Activated T-cell treated with anti-CD3 and anti-CD28 coated beads, Interleukin-2, amount 50 U/mL, for 4 hours (primary cell): ENCODE measurements at places on chromosomes 1 and 21. TPM values are rescaled to one million over a fixed set of nuclear protein-coding genes. Genes with fewer than 3 reads are reported as not detected.
A peak's percentile ranks its signal among the peaks of the same experiment; 100 is the strongest.

DNA sequence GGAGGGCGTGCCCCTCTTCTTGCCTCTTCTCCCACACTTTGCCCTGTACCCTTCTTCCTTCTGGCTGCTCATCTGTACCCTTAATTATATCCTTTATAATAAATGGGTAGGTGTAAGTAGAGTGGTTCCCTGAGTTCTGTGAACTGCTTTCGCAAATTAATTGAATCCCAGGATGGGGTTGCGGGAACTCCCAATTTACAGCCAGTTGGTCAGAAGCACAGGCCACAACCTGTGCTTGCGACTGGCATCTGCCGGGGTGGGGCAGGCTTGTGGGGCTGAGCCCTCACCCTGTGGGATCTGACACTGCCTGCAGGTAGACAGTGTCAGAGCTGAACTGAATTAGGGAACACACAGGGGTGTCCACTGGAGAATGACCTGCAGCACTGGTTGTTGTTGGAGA, 244.9 kb downstream of the KCNJ6 start:
- DNase-seq: no peak

DNA sequence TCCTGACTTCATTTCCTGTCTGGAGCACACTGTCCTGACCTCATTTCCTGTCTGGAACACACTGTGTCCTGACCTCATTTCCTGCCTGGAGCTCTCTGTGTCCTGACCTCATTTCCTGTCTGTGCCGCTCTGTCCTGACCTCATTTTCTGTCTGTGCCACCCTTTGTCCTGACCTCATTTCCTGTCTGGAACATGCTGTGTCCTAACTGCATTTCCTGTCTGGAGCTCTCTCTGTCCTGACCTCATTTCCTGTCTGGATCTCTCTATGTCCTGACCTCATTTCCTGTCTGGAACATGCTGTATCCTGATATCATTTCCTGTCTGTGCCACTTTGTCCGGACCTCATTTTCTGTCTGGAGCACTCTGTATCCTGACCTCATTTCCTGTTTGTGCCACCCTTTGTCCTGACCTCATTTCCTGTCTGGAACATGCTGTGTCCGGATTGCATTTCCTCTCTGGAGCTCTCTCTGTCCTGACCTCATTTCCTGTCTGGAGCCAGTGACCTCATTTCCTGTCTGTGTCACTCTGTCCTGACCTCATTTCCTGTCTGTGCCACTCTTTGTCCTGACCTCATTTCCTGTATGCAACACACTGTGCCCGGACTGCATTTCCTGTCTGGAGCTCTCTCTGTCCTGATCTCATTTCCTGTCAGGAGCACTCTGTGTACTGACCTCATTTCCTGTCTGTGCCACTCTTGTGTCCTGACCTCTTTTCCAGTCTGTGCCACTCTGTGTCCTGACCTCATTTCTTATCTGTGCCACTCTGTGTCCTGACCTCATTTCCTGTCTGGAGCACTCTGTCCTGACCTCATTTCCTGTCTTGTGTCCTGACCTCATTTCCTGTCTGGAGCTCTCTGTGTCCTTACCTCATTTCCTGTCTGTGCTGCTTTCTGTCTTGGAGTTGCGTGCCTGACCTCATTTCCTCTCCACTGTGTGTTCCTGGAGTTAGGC, 27.6 kb downstream of the SKI start:
- peak; percentile 54 for DNase-seq

GRCh38 chr1:154353460-154353904, 28.2 kb downstream of the ATP8B2 start:
- no peak for DNase-seq

DNA sequence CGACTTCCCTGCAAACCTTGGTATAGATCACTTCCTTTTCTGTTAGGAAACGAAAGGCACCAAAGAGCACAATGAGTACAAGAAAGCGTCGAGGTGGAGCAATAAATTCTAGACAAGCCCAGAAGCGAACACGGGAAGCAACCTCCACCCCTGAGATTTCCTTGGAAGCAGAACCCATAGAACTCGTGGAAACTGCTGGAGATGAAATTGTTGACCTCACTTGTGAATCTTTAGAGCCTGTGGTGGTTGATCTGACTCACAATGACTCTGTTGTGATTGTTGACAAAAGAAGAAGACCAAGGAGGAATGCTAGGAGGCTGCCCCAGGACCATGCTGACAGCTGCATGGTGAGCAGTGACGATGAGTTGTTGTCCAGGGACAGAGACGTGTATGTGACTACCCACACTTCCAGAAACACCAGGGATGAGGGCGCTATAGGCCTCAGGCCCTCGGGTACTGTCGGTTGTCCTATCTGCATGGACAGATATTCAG, 18.5 kb downstream of the FAM89A start:
- DNase-seq: no peak

GRCh38 chr1:226063224-226063976, 884 bp downstream of the H3-3A start:
- DNase-seq: peak; percentile 12

- no peak for DNase-seq
Measured at GRCh38 chr1:37922767-37923550, 23.9 kb downstream of the INPP5B start.

DNA sequence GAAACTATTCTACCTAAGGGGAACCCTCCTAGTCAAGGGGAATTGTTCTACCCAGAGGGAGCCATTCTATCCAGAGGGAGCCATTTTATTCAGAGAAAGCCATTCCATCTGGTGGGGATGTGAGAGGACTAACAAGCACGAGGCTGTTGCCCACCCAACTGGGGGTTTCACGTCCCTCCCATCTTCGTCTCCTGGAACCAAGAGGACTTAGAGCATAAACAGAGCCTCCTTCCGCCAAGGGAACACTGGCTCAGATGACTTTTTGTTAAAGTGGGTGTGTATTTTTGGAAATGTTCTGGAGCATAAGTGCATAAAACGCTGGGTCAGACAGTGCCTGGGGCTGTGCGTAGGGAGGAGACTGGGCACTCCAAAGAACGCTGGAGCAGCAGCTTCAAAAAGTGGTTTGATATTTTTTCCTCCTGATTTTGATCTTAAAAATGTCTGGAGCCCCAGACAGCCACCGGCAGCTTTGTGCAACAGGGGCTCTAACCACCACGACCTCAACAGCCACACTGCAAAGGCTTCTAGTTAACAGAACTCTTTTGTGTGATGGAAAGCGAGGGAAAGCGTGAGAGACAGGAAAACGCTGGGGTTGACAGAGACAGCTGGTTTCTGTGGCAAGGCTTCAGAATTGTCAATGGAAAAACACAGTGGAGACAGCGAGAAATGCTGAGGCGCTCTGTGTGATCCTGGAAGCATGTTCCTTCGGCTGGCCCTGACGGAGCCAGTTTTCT, 363.6 kb upstream of the CAMK1G start:
- no peak for DNase-seq

DNA sequence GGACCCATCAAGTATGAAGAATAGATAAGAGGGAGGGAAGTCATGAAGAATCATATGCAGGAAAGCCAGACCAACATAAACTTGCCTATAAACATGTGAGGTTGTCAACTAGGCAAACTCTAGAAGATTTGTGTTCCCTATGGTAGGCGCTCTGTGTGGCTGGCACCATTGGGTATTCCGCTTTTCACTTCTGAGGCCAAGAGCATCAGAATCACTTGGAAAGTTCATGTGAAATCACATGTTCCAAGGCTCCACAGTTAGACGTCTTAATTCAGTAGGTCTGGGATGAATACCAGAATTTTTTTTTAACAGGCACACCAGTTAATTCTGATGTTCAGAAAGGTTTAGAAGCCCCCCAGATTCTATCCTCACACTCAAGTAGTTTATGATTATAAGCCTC, 50.5 kb upstream of the LAX1 start:
- DNase-seq: no peak

GRCh38 chr1:19346026-19346425, 33.9 kb downstream of the SLC66A1 start:
- no peak for DNase-seq

- DNase-seq: no peak
Measured at GRCh38 chr1:36639461-36639860, 156.7 kb upstream of the CSF3R start.

DNA sequence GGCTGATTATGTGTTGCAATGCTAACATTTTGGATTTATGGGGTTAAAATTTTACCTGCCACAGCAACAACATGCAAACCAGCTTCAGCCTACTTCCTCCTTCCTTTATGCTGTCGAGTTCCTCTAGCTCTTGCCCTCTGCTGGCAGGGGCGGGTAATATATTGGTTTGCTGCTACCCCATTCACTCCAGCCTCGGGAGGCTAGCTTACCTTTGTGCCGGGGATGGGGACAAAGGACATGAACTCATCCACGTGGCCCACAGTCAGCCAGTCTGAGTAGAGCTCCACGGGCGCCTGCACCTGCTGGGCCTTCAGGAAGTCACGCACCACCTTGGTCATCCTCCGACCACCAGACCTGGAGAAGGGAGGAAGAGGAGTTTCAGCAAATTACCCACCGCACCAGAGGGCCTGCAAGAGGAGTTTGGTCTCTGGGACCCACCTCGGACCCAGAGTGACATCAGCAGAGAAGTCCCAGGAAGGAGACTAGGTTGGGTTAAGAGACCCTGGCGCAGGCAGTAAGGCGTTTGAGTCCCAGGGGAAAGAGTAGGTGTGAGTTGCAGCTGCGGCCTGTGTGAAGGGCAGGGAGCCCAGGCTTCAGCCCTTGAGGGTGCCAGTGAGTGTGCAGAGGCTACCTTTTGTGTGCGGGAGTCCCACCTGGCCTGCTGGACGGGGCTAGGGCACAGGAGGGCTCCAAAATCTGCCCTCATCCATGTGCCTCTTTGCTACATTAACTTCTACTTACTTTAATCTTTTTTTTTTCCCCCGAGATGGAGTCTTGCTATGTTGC, 21.8 kb upstream of the SDHB start:
- no peak for DNase-seq

GRCh38 chr1:115136106-115136505, 46.8 kb upstream of the TSPAN2 start:
- DNase-seq: no peak

GRCh38 chr1:241499910-241500309, 19.6 kb downstream of the FH start:
- no peak for DNase-seq

GRCh38 chr1:44318097-44319088, 36.7 kb downstream of the ERI3 start:
- DNase-seq: peak; percentile 37

GRCh38 chr1:233025157-233025556, 74.7 kb downstream of the NTPCR start:
- no peak for DNase-seq

DNA sequence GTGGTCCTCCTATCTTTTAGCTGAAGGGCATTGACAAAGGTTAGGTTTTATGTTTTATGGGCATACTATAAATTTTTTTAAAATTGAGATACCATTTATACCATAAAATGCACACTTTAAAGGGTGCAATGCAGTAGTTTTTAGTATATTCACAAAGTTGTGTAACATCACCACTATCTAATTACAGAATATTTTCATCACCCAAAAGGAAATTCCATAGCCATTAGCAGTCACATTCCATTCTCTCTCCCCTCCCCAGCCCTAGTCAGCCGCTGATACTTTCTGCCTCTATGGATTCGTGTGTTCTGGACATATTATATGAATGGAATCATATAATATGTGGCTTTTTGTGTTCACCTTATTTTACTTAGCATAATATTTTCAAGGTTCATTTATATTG, 135.8 kb upstream of the B3GALT2 start:
- DNase-seq: no peak

DNA sequence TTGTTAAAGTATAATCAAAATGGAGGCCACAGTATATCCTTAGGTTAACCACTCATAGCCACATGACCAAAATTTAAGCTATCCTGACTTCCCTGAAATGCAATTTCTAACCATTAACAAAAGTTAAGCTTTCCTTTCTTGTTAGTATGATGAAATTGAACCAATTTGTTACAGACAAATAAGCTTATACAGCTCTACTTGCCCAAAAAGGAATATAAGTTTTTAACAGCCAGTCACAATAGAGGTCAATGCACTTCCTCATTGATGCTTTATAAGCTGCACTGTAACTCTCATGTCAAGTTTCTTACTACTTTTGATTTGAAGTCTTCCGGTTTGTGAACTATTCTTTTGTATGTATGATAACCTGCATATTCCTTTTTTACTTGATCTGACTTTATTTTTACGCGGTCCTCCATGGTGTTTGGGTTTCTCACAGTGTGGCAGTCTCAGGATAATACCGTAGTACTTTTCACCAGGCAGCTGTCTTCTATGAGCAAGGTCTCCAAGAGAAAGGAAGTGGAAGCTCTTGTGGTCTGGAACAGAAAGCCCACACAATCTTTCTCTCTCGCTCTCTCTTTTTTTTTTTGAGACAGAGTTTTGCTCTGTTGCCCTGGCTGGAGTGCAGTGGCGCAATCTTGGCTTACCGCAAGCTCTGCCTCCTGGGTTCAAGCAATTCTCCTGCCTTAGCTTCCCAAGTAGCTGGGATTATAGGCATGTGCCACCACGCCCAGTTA, 331.6 kb downstream of the SRGAP2C start:
- DNase-seq: no peak

DNA sequence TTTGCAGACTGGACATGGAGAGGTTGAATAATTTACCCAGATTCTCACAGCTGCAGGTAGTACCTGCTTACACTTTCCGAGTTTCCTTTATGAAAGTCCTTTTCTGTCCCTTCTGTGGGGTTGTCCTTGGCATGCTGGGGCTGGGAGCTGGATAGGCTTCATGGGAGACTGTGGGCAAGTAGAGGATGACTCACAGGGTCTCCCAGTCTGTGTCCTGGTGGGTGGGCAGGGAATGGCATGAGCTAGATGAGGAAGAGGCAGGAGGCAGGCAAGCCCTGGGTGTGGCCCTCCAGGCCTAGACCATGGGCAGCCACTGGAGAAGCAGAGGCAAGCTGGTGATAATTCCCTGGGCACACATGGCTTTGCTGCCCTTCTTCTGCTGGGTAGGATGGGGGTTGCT, 80.6 kb downstream of the NAV1 start:
- DNase-seq: no peak

DNA sequence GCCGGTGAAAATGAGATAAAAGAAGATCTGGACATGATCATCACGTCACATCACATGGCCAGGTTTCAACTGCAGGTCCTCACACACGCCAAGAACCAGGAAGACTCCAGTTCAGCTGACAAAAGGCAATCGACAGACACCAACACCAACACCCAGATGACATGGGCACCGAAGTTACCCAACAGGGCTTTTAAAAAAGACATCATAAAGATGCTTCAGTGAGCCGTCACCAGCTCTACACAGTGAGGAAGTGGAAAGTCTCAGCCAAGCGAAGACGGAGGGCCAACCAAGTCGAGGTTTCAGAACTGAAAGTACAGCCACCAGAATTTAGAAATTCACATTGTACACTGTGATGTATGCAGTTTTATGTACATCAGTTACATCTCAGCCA, 154.3 kb upstream of the COL6A1 start:
- no peak for DNase-seq

The FAM3B gene
- not detected for total RNA-seq

The HFM1 gene
- total RNA-seq: 0.11 TPM

The MACF1 gene
- total RNA-seq: 104 TPM

The COL8A2 gene
- total RNA-seq: 0.43 TPM

The AMY1B gene
- total RNA-seq: not detected

The FCRL6 gene
- 0.41 TPM for total RNA-seq

The TSSK3 gene
- total RNA-seq: 0.92 TPM

The CD5L gene
- total RNA-seq: not detected

The FAM151A gene
- not detected for total RNA-seq

The HMGCS2 gene
- 0.25 TPM for total RNA-seq

The OR6K3 gene
- total RNA-seq: not detected
